ENCODE measurements at places on chromosomes 1 and 21. TPM values are rescaled to one million over a fixed set of nuclear protein-coding genes. Genes with fewer than 3 reads are reported as not detected.

GRCh38 chr1:57451516-57451915, 27.7 kb upstream of the DAB1 start:
- H3K27me3 ChIP-seq: peaks cover 6% of the 10 kb centered on the region
- no peak for DNase-seq
- H3K4me3 ChIP-seq: no peak overlapping the region
- H3K4me1 ChIP-seq: no peaks in the 10 kb centered on the region
- no peak overlapping the region for H3K27ac ChIP-seq

DNA sequence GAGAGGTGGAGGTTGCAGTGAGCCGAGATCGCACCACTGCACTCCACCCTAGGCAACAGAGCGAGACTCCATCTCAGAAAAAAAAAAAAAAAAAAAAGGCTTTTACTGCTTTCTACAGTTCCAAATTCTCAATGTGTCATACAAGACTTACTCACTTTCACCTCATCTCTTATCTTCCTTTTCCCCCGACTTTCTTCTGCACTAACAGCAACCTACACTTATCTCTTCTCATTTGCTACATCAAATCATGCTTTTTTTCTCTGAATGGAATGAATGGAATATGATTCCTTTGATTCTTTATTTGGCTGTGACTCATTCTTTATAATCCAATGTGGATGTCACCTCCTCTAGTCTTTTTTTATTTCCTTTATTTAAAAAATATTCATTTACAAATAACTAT, 168.4 kb upstream of the DMRTA2 start:
- no peak for DNase-seq
- peaks cover 24% of the 10 kb centered on the region for H3K4me1 ChIP-seq
- no peak overlapping the region for H3K27ac ChIP-seq
- peaks cover 14% of the 10 kb centered on the region for H3K36me3 ChIP-seq
- no peak overlapping the region for H3K4me3 ChIP-seq

The SERPINC1 gene
- total RNA-seq: 0.27 TPM

The REN gene
- not detected for total RNA-seq

The CYP4B1 gene
- not detected for total RNA-seq

The CSF3R gene
- total RNA-seq: not detected

- H3K27ac ChIP-seq: peak overlapping the region; percentile 73
- no peaks in the 10 kb centered on the region for H3K36me3 ChIP-seq
- peaks cover 2% of the 10 kb centered on the region for H3K27me3 ChIP-seq
These were observed 3.2 kb downstream of the EVA1C start for GRCh38 chr21:32415451-32416398.

GRCh38 chr1:245804696-245805095, 649.9 kb downstream of the KIF26B start:
- H3K27ac ChIP-seq: no peak overlapping the region
- H3K4me3 ChIP-seq: no peak overlapping the region
- H3K36me3 ChIP-seq: peaks cover 10% of the 10 kb centered on the region
- peaks cover 46% of the 10 kb centered on the region for H3K4me1 ChIP-seq
- DNase-seq: no peak

The C1orf210 gene
- total RNA-seq: not detected

The MPL gene
- total RNA-seq: not detected

The DNALI1 gene
- total RNA-seq: 1.9 TPM

DNA sequence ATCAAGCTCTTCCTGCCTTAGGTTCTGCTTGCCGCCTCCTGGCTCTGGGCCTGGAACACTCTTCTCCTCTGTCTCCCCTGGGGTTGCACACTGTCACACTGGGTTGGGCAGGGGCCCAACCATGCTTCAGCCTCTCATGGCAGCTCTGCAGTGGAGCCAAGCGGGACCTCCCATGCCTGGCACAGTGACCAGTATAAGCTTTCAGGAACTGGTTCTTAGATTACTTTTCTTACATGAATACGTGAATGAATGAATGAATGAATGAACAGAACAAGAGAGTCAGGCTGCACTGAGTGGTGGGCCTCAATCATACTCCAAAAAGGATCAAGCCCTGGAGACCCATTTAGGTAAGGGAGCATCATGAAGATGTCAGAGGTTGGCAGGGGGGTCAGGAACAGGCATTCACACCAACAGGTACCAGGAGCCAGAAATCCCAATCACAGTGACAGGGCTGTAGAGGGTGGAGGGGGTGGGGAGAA, 30.8 kb upstream of the TMEM125 start:
- H3K27ac ChIP-seq: no peak overlapping the region
- peaks cover 5% of the 10 kb centered on the region for H3K36me3 ChIP-seq
- peaks cover 29% of the 10 kb centered on the region for H3K4me1 ChIP-seq

DNA sequence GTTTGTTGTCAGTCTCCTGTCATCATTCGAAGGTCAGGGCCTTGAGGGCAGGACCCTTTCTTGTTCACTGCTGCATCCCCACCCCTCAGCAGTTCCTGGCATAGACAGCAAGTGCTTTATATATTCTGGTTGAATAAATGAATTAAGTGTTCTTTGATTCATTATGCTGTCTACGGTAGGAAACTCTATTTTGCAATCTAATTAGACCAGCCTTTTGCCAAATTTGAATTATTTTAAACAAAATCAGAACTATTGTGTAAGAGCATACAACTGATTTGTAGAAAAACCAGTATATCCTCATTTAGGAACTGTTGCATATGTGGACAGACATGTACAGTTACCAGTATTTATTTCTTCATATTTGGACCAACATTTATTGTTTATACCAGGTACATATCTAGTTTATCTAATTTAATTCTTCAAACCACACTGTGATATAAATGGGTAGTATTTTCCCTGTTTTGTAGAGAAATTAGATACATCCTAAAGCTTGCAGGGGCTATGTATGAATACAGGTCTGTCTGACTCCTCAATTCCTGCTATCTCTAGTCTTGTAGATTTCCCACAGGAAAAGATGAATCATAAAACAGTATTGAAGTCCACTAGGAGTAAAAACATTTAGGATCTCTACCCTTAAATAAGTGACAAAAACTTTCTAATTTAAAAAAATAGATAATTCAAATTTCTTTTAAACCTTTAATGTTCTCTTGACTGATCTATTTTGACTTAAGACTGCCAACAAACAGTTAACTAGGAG, 10.4 kb downstream of the MGST3 start:
- H3K4me3 ChIP-seq: no peak overlapping the region
- peaks cover 56% of the 10 kb centered on the region for H3K4me1 ChIP-seq
- H3K27ac ChIP-seq: no peak overlapping the region
- no peaks in the 10 kb centered on the region for H3K27me3 ChIP-seq
- H3K36me3 ChIP-seq: peaks cover 5% of the 10 kb centered on the region

The TNFRSF8 gene
- not detected for total RNA-seq

The FAM72C gene
- total RNA-seq: 2.6 TPM

GRCh38 chr1:243475966-243476365, 220.1 kb downstream of the SDCCAG8 start:
- H3K36me3 ChIP-seq: no peaks in the 10 kb centered on the region
- DNase-seq: no peak
- peaks cover 3% of the 10 kb centered on the region for H3K27me3 ChIP-seq
- no peak overlapping the region for H3K27ac ChIP-seq
- peaks cover 29% of the 10 kb centered on the region for H3K4me1 ChIP-seq
- H3K4me3 ChIP-seq: no peak overlapping the region

DNA sequence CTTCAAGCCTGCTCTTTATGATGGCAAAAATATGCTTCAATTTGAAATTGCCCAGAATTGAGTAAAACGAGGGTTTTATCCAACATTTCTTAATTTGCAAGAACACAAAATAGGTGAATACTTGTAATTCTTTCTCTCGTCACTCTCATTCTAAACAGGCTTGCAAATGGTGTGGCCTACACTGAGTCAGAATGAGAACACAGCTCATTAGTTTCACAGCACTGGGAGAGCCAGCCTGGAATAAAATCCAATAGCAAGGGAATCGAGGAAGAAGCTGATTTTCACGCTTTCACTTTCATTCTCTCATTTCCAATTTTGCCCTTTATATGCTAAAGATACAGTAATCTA, 537.5 kb downstream of the LTN1 start:
- peaks cover 53% of the 10 kb centered on the region for H3K4me1 ChIP-seq
- peaks cover 6% of the 10 kb centered on the region for H3K36me3 ChIP-seq
- H3K4me3 ChIP-seq: peak overlapping the region; percentile 87
- DNase-seq: peak; percentile 69

DNA sequence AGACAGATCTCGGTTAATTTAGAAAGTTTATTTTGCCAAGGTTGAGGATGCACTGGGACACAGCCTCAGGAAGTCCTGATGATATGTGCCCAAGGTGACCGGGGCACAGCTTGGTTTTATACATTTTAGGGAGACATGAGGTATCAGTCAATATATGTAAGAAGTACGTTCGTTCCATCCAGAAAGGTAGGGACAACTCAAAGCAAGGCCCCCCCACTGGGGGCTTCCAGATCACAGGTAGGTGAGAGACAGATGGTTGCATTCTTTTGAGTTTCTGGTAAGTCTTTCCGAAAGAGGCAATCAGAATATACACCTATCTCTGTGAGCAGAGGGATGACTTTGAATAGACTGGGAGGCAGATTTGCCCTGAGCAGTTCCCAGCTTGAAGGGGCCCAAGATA, 60.4 kb upstream of the VTCN1 start:
- no peak for DNase-seq
- no peaks in the 10 kb centered on the region for H3K4me1 ChIP-seq
- H3K27ac ChIP-seq: no peak overlapping the region
- peaks cover 13% of the 10 kb centered on the region for H3K27me3 ChIP-seq

The OLIG2 gene
- not detected for total RNA-seq

DNA sequence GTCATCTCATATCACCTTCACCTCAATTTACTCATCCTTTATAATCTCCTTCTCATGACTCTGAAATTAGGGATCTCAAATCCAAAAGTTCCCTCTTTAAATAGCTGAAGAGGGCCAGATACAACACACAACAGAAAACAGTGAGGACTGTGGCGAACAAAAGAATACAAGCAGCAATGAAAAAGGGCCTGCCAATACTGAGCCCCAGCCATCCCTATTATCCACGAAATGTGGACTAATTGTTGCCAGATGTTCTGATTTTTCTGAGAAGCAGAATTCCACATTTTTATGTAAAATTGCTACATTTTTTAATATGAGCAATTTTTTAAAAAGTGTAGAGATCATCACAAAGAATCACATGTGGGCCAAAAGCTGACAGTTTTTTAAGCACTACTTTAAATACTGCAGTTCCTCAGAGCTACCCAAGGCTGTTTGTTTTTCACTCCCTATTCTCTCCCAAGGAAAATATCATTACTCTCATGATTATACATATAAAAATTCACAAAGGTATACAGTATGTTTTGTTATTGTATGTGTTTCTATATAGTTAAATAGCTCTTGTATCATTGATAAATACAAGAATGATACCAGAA, 90.0 kb downstream of the ASH1L start:
- peaks cover 29% of the 10 kb centered on the region for H3K36me3 ChIP-seq
- no peak overlapping the region for H3K27ac ChIP-seq
- H3K27me3 ChIP-seq: no peaks in the 10 kb centered on the region
- H3K4me1 ChIP-seq: peaks cover 27% of the 10 kb centered on the region
- no peak for DNase-seq

The CD34 gene
- total RNA-seq: 0.51 TPM

DNA sequence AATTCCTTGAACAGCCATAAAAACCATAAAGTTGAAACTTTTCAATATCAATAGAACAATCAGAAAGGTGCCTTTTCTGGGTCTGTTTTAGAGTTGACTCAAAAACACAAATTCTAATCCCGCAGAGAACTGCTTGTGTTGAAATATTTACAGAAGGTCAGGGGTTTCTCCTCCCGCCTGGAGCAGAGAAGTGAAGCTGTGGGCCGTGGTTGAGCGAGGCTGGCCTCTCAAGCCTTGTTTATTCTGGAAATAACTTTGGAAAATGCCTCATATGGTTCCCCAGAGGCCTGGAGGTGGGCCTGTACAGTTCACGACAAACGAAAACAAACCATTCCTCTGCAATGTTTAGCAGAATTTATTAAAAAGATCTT, 90.8 kb upstream of the ERRFI1 start:
- H3K4me1 ChIP-seq: peaks cover 45% of the 10 kb centered on the region
- no peak overlapping the region for H3K4me3 ChIP-seq
- H3K36me3 ChIP-seq: no peaks in the 10 kb centered on the region
- peaks cover 6% of the 10 kb centered on the region for H3K27me3 ChIP-seq

GRCh38 chr1:197448121-197448779, 180.2 kb downstream of the CRB1 start:
- H3K27ac ChIP-seq: no peak overlapping the region
- no peaks in the 10 kb centered on the region for H3K27me3 ChIP-seq
- no peak overlapping the region for H3K4me3 ChIP-seq

The SLC44A5 gene
- total RNA-seq: not detected

DNA sequence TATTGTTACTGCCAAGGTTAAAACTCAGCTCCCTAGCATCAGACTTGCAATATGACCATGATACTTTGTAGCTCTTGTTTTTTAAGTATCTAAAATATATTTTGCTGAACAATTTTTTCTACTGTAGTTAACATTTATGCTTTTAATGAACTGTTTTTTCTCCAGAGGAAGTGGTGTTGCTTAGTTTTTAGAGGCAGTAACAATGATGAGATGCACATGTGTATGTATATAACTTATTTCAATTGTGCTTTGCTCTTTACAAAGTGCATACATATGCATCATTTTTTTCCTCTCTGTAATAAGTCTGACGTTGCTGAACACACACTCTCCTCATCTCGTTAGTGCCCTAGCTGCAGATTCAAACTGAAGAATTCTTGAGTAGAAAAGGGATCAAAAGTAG, 418.8 kb downstream of the ZP4 start:
- H3K27me3 ChIP-seq: no peaks in the 10 kb centered on the region
- no peak for DNase-seq
- H3K4me3 ChIP-seq: no peak overlapping the region
- H3K27ac ChIP-seq: no peak overlapping the region
- no peaks in the 10 kb centered on the region for H3K4me1 ChIP-seq

The CATSPER4 gene
- total RNA-seq: not detected

GRCh38 chr1:156149374-156150332, 3.7 kb upstream of the SEMA4A start:
- peaks cover 54% of the 10 kb centered on the region for H3K27me3 ChIP-seq
- H3K4me3 ChIP-seq: no peak overlapping the region
- H3K27ac ChIP-seq: no peak overlapping the region
- H3K36me3 ChIP-seq: no peaks in the 10 kb centered on the region
- no peak for DNase-seq

The DEGS1 gene
- total RNA-seq: 159 TPM

DNA sequence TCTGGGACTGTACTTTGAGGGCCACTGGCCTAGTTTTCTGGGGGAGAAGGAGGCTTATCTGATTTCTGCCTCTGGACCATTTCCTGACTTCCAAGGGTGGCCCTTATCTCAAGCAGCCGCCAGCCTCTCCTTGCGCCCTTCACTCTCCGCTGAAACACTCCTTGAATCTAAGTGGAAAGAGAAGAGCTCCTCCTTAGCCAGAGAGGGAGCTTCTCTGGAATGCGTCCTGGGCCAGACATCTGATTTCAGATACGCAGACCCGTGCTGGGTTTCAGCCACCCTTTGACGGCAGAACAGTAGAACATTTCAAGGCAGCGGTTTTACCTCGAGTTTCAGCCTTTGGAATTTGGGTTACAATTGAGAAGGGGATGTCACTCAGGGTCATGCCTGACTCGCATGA, 308.0 kb downstream of the CAMTA1 start:
- H3K4me3 ChIP-seq: no peak overlapping the region
- DNase-seq: no peak
- no peak overlapping the region for H3K27ac ChIP-seq
- peaks cover 44% of the 10 kb centered on the region for H3K27me3 ChIP-seq
- H3K4me1 ChIP-seq: no peaks in the 10 kb centered on the region
